Spinal cord (tissue), 10 donors: ENCODE measurements at places on chromosomes 5 and 9. TPM values are rescaled to one million over a fixed set of nuclear protein-coding genes. Genes with fewer than 3 reads are reported as not detected.

DNA sequence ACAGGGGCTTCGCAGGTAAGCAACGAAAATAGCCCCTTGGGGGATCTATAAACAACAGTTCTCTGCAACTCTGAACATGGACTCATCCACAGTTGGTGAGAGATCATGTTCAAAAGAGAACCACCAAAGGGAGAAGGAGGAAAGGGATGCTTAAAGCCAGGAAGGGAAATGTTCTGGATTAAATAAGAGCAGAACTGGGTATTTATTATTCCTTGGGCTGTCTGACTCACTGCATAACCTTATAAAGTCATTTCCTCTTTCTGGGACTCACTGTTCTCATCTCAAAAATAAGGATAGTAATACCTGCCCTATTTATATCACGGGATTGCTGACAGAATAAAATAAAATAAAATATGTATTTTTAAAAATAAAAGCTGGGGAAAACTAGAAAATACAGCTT, 11.2 kb upstream of the MARCHF3 start:
- DNase-seq = no peak

DNA sequence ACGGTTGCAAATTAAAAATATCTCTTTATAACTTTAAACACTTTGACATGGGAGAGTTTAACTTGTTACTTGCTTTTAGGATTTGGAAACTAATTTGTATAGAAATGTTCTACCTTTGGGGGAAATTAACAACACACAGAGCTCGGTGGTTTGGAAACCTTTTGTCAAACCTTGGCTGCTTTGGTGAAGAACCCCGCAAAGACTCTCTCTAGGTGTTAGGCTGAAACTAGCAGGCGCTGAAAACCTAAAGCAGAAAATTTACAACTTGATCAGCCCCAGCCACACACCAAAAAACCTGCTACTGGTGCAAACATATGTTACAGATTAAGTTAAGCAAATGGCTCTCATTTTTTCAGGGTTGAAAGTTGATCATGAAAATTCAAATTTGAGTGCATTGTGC, 25.8 kb downstream of the NR2F1 start:
- no peak for DNase-seq

DNA sequence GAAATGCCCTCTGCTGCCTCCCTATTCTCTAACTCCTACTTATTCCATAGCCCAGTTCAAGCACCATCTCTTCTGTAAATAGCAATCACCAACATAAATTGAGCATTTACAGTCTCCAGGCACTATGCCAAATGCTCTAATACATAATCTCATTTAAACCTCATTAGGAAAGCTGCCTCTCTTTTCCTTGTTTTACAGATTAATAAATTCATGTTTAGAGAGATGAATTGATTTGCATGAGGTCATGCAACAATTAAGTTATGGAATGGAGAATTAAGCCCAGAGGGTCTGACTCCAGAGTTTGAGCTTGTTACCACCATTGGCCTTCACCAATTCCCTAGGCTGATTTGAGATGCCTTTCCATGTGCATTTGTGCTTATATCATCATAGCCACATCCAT, 23.4 kb upstream of the RFX3 start:
- DNase-seq = no peak

DNA sequence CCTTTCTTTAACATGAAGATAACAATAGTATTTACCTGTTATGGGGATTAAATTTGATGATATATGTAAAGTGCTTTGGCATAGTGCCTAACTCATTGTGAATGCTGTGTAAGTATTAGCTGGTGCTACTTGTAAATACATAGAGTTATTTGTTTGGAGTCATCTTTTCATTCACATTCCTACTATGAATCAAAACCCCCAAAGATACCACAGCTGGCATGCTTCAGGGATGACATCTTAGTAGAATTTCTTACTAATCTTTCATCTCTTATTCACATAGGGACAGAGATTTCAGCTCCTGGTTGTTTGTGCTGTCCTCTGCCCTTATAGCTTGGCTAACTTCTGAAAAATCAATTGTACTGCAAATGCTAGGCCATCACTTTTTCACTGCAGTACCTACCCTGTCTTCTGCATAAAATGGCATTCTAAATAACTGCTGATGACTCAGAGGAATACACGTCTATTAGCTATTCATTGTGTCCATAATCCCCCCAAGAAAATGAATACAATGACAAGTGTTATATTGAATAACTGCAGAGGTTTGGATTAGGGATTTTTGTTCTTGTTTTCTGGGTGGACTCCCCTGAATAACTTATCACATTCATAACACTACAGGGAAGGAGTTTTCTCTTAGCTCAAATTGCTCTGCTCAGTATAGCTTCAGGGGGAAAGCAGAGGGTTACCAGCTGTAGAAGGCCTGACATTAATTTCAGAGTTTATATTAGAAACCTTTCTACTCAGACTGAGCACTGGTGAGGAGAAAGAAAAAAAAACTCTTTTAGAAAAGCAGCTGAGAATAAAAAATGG, 192.2 kb upstream of the C9orf72 start:
- DNase-seq = no peak

- DNase-seq = no peak
These were observed 16.8 kb downstream of the TAS2R1 start for GRCh38 chr5:9613360-9613759.

GRCh38 chr9:4339836-4340560, 40.1 kb upstream of the GLIS3 start:
- DNase-seq = no peak

DNA sequence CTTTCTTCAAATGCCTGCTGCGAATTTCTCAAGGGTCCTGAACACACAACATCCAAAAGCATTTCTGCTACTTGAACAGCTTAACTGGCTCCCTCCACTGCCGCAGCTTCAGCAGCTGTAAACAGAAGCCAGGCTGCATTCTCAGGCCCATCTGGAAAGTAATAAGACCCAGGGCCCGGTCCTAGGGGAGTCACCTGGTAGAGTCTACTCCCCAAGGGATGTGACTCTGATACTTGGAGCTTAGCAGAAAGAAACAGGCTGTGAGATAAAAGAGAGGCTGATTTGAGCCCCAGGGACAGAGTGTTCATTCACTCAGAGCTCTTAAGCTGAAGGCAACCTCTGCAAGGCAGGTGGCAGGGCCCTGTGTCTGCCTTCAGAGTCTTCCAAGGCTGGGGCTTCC, 356.8 kb downstream of the SPOCK1 start:
- DNase-seq = no peak

DNA sequence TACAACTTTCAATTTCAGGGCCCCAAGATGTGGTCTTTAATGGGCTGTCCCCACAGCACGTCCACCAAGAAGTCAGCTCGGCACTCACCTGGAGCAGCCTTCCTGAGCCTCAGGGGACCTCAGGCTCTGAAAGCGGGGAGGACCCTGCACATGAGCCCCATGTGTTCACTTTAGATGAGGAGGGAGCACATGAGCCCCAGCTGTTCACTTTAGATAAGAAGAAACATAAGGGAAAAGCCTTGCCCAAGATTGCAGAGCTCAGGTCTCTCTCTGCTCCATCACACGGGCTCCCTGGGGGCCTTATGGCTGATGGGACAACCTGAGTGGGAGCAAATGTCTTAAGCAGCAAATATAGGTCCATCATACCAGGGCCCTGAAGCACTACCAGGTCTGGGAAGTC, 56.4 kb downstream of the NIPSNAP3B start:
- DNase-seq = no peak

- no peak for DNase-seq
These were observed 118.6 kb downstream of the RGS3 start for GRCh38 chr9:113581865-113582697.

DNA sequence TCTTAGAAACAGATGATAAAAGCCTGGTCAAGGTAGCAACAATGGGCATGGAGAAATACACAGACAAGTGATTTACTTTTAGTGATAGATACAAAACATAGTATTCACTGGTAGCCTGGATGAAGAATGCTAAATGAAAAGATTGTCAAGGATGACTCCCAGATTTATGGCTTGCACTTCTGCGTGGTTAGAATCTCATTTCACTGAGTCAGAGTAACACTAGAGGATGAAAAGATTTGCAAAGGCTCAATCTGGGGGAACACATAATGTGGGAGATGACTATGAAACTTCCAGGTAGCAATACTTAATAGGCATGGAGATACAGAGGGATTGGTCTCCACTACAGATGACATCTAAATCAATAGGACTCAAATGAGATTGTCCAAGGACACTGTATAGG, 38.4 kb downstream of the AGTPBP1 start:
- no peak for DNase-seq

DNA sequence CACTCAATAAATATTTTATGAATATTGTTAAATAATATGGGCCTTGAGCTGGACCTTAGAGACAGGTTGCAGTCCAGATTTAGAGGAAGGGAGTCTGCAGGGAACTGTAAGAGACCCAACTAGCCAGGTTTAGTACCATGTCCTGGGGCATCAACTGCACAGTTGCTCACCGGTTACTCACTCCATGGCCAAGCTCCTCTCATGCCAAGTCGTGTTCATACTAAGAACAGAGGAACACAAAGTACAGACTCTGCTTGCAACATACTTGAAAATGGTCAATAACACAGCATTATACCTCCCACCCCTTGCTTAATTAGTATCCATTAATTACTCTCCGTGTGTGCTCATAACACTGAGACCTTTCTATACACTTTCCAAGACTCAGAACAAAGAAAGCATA, 317.6 kb upstream of the PIK3R1 start:
- DNase-seq = no peak

DNA sequence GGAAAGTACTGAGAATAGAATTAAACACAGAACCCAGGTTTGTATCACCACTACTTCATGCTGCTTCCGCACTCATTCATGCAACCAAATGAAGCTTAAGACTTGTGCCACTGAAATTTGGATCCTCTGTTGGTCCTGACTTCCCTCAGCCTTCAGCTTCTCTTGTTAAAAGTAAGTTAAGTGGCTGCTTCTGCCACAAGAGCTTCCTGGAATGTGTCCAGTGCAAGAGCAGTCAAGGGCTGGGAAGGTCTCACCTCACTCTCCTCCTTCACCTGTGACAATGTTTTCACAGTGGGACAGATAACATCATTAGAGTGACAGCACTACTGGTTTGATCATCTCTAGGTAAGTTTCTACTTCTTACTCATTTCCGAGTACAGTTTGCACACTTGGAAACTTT, 7.9 kb downstream of the SNCAIP start:
- DNase-seq = no peak

DNA sequence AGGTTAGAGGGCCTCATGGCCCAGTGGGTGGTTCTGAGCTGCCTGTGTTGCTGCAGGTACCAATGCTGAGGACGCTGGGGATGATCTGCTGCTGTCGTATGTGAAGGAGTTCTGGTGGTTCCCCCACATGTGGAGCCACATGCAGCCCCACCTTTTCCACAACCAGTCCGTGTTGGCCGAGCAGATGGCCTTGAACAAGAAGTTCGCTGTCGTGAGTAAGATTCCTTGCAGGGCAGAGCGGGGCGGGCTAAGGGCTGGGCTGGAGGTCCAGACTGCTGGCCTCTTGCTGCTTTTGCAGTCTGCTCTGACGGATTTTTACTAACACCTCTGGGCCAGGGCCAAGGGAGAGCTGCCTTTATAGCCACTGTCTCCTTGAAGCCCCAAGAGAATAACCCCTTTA, 26.9 kb downstream of the NDST1 start:
- DNase-seq = no peak

PCDHA8 gene
- total RNA-seq = 0.99 TPM

NTNG2 gene
- 23.0 TPM for total RNA-seq

ALDH1A1 gene
- total RNA-seq = 74.5 TPM

IFNB1 gene
- total RNA-seq = not detected

CSF1R gene
- total RNA-seq = 40.7 TPM

PCDHB4 gene
- total RNA-seq = 4.1 TPM

CATSPER3 gene
- 0.33 TPM for total RNA-seq

CNTLN gene
- total RNA-seq = 19.6 TPM

LCN9 gene
- not detected for total RNA-seq
